CD8-positive, alpha-beta memory T cell (primary cell): ENCODE measurements at places on chromosomes 2 and 18.

- DNase-seq: no peak
These were observed 91.3 kb upstream of the CCDC141 start for GRCh38 chr2:179141206-179141605.

DNA sequence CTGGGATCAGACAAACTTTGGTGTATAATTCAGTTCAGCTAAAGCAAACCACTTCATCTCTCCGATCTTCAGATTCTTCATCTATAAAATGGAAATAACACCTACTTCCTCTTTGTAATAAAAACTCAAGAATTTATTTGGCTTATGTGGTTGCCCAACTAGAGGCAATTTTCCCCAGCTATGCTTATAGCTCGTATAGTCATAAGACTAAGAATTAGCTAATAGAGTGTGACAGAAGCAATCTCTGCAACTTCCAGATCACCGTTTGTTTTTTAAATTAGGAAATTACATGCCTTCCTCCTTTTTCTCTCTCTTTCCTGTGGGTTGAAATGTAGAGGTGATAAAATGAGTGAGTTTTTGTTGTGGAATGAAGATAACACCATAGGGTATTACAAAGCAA lies 35.3 kb upstream of the KCNF1 start:
- no peak for DNase-seq

DNA sequence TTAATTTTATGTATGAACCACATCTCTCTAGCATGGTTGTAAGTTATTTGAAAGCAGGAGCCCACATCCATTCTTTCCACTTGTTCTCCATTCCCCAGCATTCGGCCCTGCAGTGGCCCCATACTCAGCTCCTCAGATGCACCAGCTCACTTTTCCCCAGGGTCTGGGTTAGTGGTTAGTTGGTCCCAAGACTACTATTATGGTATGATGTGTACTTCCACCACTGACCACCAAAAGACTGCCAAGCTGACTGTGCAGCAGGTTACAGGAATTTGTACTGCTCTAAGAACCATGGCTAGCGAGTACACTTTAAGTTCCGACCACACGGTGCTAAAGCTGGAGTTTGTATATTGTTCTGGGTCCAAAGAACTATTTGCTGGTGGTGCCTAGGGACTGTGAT lies 413.6 kb upstream of the TCF4 start:
- DNase-seq: no peak

- DNase-seq: no peak
These were observed 43.9 kb upstream of the STPG4 start for GRCh38 chr2:47198985-47199451.

DNA sequence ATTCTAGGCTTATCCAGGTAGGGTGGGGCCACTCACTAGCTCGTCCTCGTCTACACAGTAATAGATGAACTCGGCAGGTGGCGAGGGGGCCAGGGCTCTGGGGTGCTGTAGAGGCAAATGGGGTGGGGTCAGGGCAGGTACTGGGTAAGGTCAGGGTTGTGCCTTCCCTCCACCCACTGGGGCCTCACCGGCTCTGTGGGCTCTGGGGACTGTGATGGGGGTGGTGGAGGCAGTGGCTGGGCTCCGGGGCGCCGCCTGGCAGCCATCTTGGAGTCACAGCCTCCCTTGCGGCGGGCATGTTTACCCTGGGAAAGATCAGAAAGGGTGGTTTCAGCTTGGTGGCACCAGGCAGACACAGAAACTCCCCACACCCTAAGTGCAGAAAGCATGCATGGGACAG lies 6.4 kb downstream of the MBD1 start:
- no peak for DNase-seq

- DNase-seq: no peak
These were observed 10.8 kb downstream of the IL36B start for GRCh38 chr2:113041871-113042270.

- no peak for DNase-seq
These were observed 62.1 kb downstream of the CCDC148 start for GRCh38 chr2:158394453-158394852.

GRCh38 chr2:125456693-125457363 lies 1199.1 kb upstream of the GYPC start:
- DNase-seq: no peak

- DNase-seq: no peak
These were observed 22.2 kb downstream of the EFR3B start for GRCh38 chr2:25063876-25064660.

DNA sequence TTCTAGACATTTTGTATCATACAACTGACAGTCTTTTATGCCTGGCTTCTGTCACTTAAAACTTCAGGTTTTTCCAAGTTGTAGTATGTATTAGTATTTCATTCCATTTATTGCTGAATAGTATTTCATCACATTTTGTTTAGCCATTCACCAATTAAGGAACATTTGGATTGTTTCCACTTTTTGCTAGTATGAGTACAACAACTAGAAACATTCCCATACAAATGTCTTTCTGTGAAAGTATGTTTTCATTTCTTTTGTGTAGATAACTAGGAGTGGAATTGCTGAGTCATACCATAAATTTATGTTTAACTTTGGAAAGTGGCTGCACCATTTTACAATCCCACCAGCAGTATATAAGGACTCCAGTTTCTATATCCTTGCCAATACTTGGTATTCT lies 135.9 kb downstream of the ATAD2B start:
- DNase-seq: no peak

DNA sequence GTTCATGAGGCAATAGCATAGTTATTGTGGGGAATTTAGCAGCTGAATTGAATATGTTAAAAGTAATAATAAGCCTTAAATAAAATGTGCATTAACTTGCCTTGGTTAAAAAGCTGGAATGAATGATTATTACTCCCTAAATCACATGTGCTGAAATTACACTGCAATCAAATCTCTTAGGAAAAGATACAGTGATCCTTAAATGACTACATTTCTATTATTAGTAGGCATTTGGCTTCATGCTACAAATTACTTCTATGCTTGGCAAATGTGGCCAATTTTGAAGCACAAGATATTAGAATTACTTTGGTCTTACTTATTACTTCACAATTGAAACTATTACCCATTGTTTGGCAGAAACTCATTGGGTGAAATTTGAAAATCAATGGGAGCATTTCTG lies 5.4 kb downstream of the RND3 start:
- DNase-seq: no peak

- DNase-seq: no peak
These were observed 12.4 kb downstream of the KLHL14 start for GRCh38 chr18:32760391-32760790.

DNA sequence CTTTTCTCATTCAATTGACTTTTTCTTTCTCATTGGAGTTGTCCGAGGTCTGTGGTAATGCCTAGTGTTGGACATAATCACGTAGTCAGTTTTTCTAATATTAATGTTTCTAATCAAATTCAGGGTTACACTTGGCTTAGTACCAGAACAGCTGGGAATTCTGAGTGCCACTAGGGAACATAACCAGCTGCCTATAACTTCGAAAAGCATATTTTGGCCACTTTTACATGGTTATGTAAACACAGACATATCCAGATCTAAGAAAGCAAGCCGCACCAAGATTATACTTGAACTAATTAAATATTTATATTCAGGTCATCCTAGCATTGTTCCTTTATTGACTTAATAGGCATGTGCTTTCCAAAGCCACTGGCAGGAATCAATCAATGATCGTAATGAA lies 91.1 kb upstream of the ARHGAP28 start:
- DNase-seq: no peak

- DNase-seq: no peak
These were observed 27.2 kb downstream of the ATP8B1 start for GRCh38 chr18:57775937-57776336.

- no peak for DNase-seq
These were observed 440.8 kb upstream of the RGPD4 start for GRCh38 chr2:107385921-107386320.

DNA sequence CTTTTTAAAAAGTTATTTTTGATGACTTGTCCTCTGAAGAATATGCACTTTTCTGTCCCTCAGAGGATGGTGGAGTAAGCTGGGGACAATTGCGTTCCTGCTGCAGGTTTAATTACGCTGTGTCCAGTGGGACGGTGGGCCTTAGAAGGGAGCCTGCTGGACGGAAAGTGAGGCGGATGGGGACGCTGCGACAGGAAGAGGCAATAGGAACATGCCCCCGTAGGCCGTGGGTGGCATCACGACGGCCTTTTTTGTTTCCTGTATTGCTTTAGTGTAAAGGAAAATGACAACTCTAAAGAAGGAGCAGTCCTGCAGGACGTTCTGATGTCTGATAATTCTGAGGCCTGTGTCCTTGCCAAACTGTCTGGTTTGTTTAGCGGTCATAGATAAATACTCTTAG lies 121.6 kb downstream of the NFATC1 start:
- DNase-seq: no peak

DNA sequence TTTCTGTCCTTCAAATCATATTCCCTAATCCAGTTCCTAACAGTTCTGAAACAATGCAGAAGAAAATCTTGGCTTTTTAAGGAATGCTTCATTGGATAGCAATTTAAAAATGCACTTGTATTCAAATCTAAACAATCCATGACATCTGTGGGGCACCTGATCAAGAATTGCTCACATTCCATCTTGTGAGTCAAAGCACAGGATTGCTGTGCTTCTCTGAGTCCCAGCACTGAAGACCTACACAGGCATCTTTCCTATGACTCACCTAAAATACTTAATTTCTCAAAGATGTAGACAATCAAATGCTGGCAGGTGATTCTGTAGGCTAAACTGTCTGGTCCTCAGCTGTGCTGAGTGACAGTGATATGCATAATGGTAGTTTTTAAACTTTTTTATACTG lies 10.1 kb upstream of the ATP8B1 start:
- DNase-seq: no peak

DNA sequence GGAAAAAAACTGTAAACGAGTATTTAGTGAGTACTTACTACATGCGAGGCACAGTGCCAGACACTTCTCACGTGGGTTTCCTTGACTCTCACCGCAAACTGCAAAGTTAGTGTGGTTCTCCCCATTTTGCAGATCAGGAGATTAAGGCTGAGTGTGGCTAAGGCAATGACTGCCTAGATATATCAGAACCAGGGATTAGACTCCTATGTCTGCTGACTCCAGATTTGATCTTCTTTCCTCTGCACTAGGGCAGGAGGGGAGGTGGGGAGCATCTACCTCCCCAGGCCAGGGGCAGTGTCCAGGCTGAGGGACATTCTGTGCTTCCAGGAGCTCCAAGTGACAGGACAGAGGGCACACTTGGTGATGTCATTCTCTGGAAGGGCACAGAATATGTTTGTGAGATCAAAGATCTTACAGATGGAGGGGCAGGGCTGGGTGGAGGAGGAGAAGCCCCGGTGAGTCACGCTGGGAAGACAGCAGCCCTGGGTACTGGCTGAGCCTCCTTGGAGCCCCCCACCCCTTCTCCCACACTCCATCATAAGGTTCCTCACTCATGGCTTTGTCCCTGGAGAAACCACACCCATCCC lies 92.4 kb downstream of the RHOB start:
- no peak for DNase-seq

GRCh38 chr2:95049683-95049955 lies 24.1 kb downstream of the MAL start:
- no peak for DNase-seq

DNA sequence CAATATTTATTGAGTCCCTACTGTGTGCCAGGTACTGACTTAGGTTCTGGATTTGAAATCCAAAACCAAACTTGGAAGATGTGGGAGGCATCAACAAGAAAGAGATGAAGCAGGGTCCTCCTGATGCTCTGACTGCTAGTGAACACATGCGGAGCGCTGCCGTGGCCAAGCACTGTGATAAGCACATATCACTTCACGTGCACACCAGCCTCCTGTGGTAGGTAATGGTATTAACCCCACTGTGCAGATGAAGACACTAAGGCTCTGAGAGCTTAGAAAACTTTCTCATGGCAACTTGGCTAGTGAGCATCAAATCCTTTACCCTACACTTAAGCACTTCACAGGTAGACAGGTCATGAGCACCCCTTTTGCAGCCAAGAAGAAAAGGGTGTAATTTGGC lies 216.1 kb downstream of the HAUS1 start:
- DNase-seq: no peak

DNA sequence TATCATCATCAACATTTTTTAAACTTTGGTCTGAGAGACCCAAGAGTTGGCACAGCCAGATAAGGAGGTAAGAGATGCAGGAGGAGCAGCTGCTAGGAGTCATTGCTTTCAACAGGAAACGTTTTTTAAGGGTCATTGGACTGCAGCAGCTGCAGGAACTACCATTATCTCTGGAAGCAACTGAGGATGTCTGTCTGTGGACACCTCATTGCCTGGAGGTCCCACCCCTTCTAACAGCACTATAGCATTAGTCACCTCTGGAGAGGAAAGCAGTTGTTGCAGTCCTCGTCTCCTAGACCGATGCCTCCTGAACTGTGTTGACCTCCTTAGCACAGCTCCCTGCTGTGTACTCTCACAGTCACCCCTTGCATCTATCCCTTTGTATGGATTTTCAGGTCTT lies 21.5 kb upstream of the FSHR start:
- DNase-seq: no peak

DNA sequence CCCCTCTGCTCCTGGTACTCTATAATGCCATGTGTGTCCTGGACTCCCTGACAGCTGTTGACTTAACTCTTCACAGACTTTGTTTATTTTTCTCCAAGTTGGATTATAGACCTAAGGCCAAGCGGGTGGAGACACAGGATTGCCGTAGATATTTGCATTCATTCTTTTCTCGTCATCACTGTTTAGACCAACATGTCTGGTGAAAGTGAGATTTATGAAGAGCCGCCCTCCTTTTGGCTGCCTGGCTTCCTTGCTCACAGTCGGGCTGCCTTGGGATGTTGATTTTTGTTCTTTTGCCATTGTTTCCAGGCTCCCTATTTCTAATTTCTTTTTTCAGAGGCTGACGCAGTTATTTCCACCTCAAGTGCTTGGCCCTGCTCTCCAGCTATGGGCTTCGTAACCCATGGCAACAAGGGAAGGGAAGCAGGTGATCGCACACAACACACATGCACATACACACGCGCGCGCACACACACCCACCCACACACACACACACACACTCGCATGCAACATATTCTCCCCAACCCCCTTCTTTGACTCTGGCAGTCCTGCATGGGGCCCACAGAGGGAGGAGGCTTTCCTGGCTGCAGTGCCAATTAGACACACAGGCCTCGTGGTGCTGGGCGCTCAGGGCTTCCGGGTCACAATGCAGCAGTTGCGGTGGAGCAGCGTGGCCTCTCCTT lies 296.5 kb downstream of the MTX2 start:
- DNase-seq: no peak

DNA sequence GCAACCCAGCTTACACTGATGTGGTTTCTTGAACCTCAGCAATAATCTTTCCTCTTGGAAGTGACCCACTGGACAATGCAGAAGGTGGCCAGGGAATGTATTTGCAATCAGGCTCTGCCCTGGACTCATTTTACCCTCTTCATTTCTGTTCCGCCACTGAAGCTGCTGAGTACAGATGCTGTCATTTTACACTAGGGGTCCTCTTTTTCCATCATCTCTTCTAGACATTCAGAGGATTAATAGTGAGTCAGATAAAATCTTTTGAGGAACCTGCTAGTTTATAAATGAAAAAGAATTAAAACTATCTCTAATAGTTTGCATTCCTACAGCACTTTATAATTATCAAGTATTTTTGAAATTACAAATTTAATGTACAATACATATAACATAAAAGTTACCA lies 87.9 kb upstream of the PNPT1 start:
- no peak for DNase-seq

- DNase-seq: no peak
These were observed 38.8 kb downstream of the NCAPH start for GRCh38 chr2:96374211-96374951.
